ENCODE measurements at places on chromosomes 3 and 15. TPM values are rescaled to one million over a fixed set of nuclear protein-coding genes. Genes with fewer than 3 reads are reported as not detected.

The LRCH3 gene
- total RNA-seq = 87.2 TPM

The POLQ gene
- total RNA-seq = 4.1 TPM

The NLGN1 gene
- 2.1 TPM for total RNA-seq

The NR2C2 gene
- 27.9 TPM for total RNA-seq

The TEX9 gene
- total RNA-seq = 3.3 TPM

The LHFPL4 gene
- under 0.01 TPM for total RNA-seq

The GOLGA8G gene
- not detected for total RNA-seq

The TGM4 gene
- total RNA-seq = not detected

The GHSR gene
- not detected for total RNA-seq

Measured in fibroblast of lung (primary cell).